Naive thymus-derived CD4-positive, alpha-beta T cell (primary cell): ENCODE measurements at places on chromosomes 1 and 21. TPM values are rescaled to one million over a fixed set of nuclear protein-coding genes. Genes with fewer than 3 reads are reported as not detected.

- H3K36me3 ChIP-seq, result no peaks in the 10 kb centered on the region
- H3K27ac ChIP-seq, result no peak overlapping the region
- no peaks in the 10 kb centered on the region for H3K27me3 ChIP-seq
- H3K4me1 ChIP-seq, result no peaks in the 10 kb centered on the region
- no peak overlapping the region for H3K4me3 ChIP-seq
- no peak for DNase-seq
Observed at GRCh38 chr1:46812065-46812963, 13.5 kb downstream of the CYP4B1 start.

DNA sequence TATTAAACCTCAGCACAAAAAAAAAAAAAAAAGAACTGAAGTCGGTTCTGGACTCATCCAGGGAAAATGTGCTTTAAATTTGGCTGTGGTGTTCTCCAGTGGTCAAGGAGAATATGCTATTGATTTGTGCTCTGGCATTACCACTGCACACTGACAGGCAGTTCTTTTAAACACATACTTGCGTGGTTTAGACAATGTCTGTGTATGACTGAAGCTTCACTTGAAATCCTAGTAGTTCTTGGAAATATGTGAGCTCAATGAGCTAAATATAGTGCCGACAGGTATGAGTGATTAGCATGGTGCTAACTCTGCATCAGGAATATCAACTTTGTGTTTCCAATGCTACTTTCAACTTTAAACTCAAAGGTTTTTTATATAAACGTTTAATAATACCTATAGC, 415.6 kb downstream of the SMYD3 start:
- no peak overlapping the region for H3K27ac ChIP-seq
- H3K4me3 ChIP-seq, result no peak overlapping the region
- no peak for DNase-seq

DNA sequence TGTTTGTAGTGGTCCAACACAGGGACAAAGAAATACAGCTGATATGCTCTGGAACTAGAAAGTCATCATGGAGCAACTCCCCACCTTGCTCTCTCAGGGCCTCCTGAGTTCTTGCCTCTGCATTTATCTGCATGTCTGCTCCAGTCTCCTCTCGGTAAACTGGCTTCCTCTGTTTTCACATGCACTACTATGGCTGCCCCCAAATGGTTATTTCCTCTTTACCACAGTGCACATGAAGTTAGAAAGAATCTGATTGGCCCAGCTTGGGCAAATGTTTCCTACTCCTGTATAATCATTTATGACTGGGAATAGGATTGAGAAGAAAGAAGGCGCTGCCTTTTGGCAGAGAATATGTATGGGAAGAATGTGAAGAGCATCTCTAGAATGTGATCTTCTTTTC, 16.5 kb upstream of the PSMB2 start:
- H3K27me3 ChIP-seq, result no peaks in the 10 kb centered on the region
- H3K4me3 ChIP-seq, result no peak overlapping the region
- H3K27ac ChIP-seq, result no peak overlapping the region
- no peak for DNase-seq
- no peaks in the 10 kb centered on the region for H3K36me3 ChIP-seq
- H3K4me1 ChIP-seq, result no peaks in the 10 kb centered on the region

DNA sequence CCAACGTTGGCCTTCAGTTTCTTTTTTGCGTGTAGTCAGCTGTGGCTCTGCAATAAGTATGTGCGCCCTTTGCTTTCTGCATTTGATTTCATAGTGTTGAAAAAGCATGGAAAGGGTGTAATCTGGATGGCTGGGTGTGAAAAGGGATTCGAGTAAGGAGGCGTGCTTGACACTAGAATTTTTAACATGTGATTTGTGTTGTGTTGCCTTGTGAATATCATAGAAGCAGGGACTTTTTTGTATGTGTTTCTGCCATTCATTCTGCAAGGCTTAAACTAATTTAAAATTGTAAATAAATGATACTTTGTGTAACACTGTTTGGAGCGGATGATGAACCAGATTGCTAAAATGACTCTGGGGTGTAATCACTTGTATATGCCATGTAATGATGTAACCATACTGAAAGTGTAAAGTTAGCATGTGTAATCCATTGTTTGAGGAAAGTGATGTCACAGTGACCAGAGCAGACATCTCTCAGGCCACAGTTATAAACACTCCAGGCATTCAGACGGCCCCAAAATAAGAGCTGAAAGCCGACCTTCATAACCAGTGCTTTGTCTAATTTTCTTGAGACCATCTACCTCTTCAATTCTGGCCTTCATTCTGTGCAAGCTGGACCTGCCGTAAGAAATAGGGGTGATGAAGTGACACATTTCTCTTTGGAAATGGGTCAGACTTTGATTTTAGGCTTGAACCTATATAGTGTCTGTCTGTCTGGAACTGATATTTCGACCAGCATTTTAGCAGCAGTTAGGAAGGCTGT, 618 bp downstream of the SH3BGR start:
- H3K27me3 ChIP-seq, result no peaks in the 10 kb centered on the region
- no peak overlapping the region for H3K27ac ChIP-seq
- H3K4me3 ChIP-seq, result no peak overlapping the region
- DNase-seq, result no peak

GRCh38 chr1:207815913-207816291, 64.0 kb downstream of the CD46 start:
- peak overlapping the region; percentile 38 for H3K27ac ChIP-seq
- no peaks in the 10 kb centered on the region for H3K27me3 ChIP-seq
- H3K4me3 ChIP-seq, result no peak overlapping the region
- DNase-seq, result no peak
- peaks cover 87% of the 10 kb centered on the region for H3K36me3 ChIP-seq

GRCh38 chr1:226388131-226388530, 19.8 kb downstream of the PARP1 start:
- no peak overlapping the region for H3K4me3 ChIP-seq
- H3K27ac ChIP-seq, result no peak overlapping the region
- no peak for DNase-seq
- H3K4me1 ChIP-seq, result no peaks in the 10 kb centered on the region
- H3K27me3 ChIP-seq, result no peaks in the 10 kb centered on the region
- H3K36me3 ChIP-seq, result peaks cover 72% of the 10 kb centered on the region

GRCh38 chr1:2115008-2115641, 64.9 kb downstream of the PRKCZ start:
- H3K27me3 ChIP-seq, result no peaks in the 10 kb centered on the region
- H3K27ac ChIP-seq, result no peak overlapping the region
- H3K36me3 ChIP-seq, result no peaks in the 10 kb centered on the region
- no peaks in the 10 kb centered on the region for H3K4me1 ChIP-seq
- DNase-seq, result no peak

DNA sequence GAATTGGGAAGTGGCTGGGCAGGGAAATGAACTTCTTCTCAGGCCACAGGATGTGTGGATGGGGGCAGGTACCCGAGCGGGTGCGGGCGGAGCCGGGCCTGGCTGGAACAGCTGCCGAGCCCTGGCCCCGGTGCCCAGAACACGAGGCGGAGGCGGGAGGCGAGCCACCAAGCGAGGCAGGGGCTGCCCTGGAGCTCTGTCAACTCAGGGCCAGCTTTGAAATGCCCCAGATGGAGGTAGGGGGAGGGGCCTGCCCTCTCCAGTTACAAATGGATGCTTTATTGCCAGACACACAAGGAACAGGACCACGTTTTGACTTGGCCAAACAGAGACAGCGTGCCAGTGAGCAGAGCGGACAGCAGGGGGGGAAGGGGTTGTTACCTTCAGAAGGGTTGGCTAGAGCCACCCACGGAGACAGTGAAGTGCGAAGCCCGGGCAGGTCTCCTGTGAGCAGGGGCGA, 240.4 kb downstream of the SDCCAG8 start:
- H3K36me3 ChIP-seq, result peaks cover 2% of the 10 kb centered on the region
- DNase-seq, result no peak
- no peak overlapping the region for H3K27ac ChIP-seq
- no peaks in the 10 kb centered on the region for H3K4me1 ChIP-seq
- H3K4me3 ChIP-seq, result no peak overlapping the region
- no peaks in the 10 kb centered on the region for H3K27me3 ChIP-seq

- DNase-seq, result no peak
- H3K27me3 ChIP-seq, result no peaks in the 10 kb centered on the region
- H3K27ac ChIP-seq, result no peak overlapping the region
- no peaks in the 10 kb centered on the region for H3K4me1 ChIP-seq
- H3K4me3 ChIP-seq, result no peak overlapping the region
Observed at GRCh38 chr1:17640975-17641374, 101.5 kb downstream of the ARHGEF10L start.

DNA sequence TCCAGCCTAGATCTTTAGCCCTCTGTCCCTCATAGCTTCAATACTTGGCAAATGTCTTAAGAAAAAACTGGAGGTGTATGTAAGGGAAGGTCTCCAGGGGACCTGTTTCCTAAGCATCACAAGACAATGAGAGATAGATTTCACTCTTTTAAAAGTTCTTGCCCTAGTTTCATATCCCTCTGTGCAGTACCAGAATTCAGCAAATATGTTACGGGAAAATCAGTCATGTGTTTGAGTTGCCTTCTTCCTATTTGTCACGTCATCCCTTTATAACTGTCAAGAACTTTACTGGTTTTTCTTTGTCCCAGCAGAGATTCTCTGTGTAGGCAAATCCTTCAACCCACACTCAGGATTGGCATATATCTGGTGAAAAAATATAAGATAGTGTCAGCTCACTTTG, 32.3 kb downstream of the DNASE2B start:
- no peak for DNase-seq
- H3K27ac ChIP-seq, result no peak overlapping the region
- no peaks in the 10 kb centered on the region for H3K36me3 ChIP-seq
- peaks cover 16% of the 10 kb centered on the region for H3K4me1 ChIP-seq

GRCh38 chr21:42384989-42385388, 10.9 kb downstream of the TMPRSS3 start:
- H3K27me3 ChIP-seq, result no peaks in the 10 kb centered on the region
- no peak overlapping the region for H3K27ac ChIP-seq
- H3K36me3 ChIP-seq, result no peaks in the 10 kb centered on the region
- DNase-seq, result no peak

GRCh38 chr1:79532555-79532954, 526.0 kb upstream of the ADGRL4 start:
- no peaks in the 10 kb centered on the region for H3K27me3 ChIP-seq
- no peak overlapping the region for H3K27ac ChIP-seq
- no peak for DNase-seq
- H3K4me1 ChIP-seq, result no peaks in the 10 kb centered on the region
- no peaks in the 10 kb centered on the region for H3K36me3 ChIP-seq

- DNase-seq, result no peak
- no peaks in the 10 kb centered on the region for H3K27me3 ChIP-seq
- no peak overlapping the region for H3K4me3 ChIP-seq
- no peaks in the 10 kb centered on the region for H3K36me3 ChIP-seq
- H3K4me1 ChIP-seq, result no peaks in the 10 kb centered on the region
- no peak overlapping the region for H3K27ac ChIP-seq
Observed at GRCh38 chr21:42027085-42027821, 17.1 kb upstream of the ZBTB21 start.

- H3K4me1 ChIP-seq, result no peaks in the 10 kb centered on the region
- H3K27me3 ChIP-seq, result no peaks in the 10 kb centered on the region
- H3K36me3 ChIP-seq, result no peaks in the 10 kb centered on the region
- no peak for DNase-seq
- H3K27ac ChIP-seq, result no peak overlapping the region
Observed at GRCh38 chr1:5296557-5297179, 642.3 kb downstream of the AJAP1 start.

DNA sequence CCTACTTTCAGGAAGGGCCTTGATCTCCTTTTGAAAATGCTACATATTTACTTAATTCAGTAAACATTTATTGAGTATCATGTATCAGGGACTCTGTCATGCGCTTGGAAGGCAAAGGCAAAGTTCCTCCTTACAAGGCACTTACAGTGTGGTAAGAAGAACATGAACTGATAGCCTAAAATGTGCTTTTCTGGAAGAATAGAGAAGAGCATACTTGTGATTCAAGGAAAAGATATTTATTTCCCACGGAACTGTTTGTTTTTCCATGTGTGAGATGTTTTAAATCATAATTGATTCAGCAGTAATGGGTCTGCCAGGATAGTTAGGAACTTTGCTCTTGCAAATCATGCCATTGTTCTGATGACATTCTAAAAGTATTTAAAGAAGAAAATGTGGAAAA, 110.1 kb upstream of the ZNHIT6 start:
- H3K4me1 ChIP-seq, result no peaks in the 10 kb centered on the region
- H3K4me3 ChIP-seq, result no peak overlapping the region
- DNase-seq, result no peak
- H3K27me3 ChIP-seq, result no peaks in the 10 kb centered on the region

The CCDC181 gene
- not detected for total RNA-seq

The C1QC gene
- total RNA-seq, result not detected

The RBM11 gene
- 6.0 TPM for total RNA-seq

The AADACL4 gene
- total RNA-seq, result not detected in 2 replicates

The CEP104 gene
- total RNA-seq, result 63.9 TPM

The KRTAP21-1 gene
- total RNA-seq, result not detected

The BPNT1 gene
- 10.5 TPM for total RNA-seq

The NBPF6 gene
- total RNA-seq, result not detected

The POGZ gene
- 111 TPM for total RNA-seq

The NBPF3 gene
- total RNA-seq, result 17.7 TPM

The SLFNL1 gene
- 0.20 TPM for total RNA-seq

The OR14K1 gene
- total RNA-seq, result not detected
